A549 treated with AZD2906 at 1 μM for 4 hours (cell line): ENCODE measurements at places on chromosomes 12 and 14. TPM values are rescaled to one million over a fixed set of nuclear protein-coding genes. Genes with fewer than 3 reads are reported as not detected.

Gene DIO2
- total RNA-seq, result 1.5 to 2.5 TPM (median 1.7 TPM) in 5 replicates

Gene CCDC60
- not detected in 5 replicates for total RNA-seq

Gene GLT8D2
- total RNA-seq, result 0.19 to 0.34 TPM (median 0.23 TPM) in 5 replicates

Gene LALBA
- not detected in 5 replicates for total RNA-seq

Gene SP7
- 0.03 TPM in 1 of 5 replicates, not detected in the others for total RNA-seq

Gene GRIP1
- total RNA-seq, result 2.9 to 6.4 TPM (median 3.6 TPM) in 5 replicates

Gene PRB2
- total RNA-seq, result not detected in 5 replicates

Gene AMHR2
- 0.48 to 1.1 TPM (median 1.00 TPM) in 5 replicates for total RNA-seq

Gene LIN7A
- 0.19 to 0.35 TPM (median 0.22 TPM) in 5 replicates for total RNA-seq

Gene TPH2
- not detected in 5 replicates for total RNA-seq

Gene LRRC10
- not detected in 5 replicates for total RNA-seq

Gene KRT83
- 3.3 to 6.3 TPM (median 5.5 TPM) in 5 replicates for total RNA-seq

Gene ADCY6
- total RNA-seq, result 9.5 to 12.7 TPM (median 11.3 TPM) in 5 replicates

Gene OR4K13
- total RNA-seq, result not detected in 5 replicates

Gene TAS2R8
- total RNA-seq, result not detected in 5 replicates

Gene P2RX7
- not detected in 5 replicates for total RNA-seq

Gene RTRAF
- 249 to 289 TPM (median 259 TPM) in 5 replicates for total RNA-seq

Gene RERG
- total RNA-seq, result 0.21 to 0.28 TPM (median 0.25 TPM) in 5 replicates

Gene PROX2
- total RNA-seq, result not detected in 5 replicates

Gene SMCO2
- total RNA-seq, result 0.09 to 0.18 TPM (median 0.10 TPM) in 3 of 5 replicates, not detected in the others

Gene GNB3
- total RNA-seq, result 0.92 to 2.1 TPM (median 1.4 TPM) in 5 replicates

Gene MYF6
- total RNA-seq, result not detected in 5 replicates
